ENCODE measurements at places on chromosomes 3 and 15.

DNA sequence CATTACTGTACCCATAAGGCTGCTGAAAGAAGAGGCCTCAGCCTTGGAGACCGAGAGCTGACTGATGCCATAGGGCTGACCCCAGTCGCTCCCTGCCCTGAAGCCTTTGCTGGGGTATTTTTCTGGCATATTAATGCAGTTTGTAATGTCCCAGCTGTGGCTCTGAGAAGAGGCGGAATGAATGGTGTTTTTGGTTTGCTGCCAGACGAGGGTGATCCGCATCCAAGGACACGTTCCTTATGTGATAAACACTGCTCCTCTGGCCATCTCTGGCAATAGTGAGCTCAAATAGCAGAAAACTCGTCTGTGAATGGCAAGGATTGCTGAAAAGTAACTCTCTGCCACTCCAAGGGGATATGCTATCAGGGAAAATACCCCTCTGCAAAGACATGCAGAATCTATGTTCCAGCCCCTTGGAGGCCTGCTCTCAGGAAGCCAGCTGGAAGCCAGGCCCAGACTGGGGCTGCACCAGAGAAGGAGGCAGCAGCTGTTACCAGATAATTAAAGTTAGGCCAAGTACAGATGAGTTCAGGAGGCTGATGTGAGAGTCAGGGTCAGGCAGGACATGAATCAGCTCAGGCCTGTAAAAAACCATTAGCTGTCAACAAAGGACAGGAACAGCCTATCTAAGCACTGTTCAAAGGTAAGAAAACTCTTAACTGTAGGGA lies 28.9 kb upstream of the KLHL6 start:
- DNase-seq, result no peak

DNA sequence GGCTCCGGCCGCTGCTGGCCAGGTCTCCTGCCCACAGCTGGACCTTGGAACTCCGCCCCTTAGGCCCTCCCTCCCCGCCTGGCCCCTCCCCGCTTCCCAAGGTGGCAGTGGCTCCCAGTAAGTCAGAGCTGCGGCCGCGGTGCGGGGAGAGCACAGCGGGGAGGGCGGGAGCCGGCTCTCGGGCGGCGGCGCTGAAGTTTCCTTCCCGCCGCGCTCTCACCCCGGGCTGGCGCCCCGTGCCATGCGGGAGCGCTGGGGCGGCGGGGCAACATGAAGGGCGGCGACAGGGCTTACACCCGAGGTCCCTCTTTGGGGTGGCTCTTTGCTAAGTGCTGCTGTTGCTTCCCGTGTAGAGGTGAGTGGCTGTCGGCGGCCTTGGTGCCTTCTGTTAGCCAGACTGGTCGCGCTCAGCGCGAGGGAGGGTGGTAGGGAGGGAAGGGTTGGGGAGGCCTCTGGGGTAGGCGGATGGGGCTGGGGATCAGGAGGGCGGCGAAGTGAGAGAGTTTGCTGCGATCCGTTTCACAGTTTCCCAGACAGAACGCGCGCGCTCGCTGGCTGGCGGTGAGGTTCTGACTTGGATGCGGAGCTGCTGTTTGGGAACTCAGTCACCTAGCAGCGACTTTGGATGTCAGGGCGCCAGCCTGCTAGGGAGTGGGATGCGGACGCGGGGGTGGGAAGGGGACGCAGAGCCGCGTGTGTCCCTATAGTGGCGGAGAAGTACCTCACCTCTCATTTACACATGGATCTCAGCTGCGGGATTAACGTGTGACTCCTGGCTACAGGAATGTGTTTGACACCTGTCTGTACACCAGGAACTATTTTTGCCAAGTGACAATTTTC lies 145.5 kb upstream of the UMPS start:
- DNase-seq, result peak; percentile 91

GRCh38 chr15:99057020-99057419 lies 47.9 kb upstream of the SYNM start:
- DNase-seq, result no peak

DNA sequence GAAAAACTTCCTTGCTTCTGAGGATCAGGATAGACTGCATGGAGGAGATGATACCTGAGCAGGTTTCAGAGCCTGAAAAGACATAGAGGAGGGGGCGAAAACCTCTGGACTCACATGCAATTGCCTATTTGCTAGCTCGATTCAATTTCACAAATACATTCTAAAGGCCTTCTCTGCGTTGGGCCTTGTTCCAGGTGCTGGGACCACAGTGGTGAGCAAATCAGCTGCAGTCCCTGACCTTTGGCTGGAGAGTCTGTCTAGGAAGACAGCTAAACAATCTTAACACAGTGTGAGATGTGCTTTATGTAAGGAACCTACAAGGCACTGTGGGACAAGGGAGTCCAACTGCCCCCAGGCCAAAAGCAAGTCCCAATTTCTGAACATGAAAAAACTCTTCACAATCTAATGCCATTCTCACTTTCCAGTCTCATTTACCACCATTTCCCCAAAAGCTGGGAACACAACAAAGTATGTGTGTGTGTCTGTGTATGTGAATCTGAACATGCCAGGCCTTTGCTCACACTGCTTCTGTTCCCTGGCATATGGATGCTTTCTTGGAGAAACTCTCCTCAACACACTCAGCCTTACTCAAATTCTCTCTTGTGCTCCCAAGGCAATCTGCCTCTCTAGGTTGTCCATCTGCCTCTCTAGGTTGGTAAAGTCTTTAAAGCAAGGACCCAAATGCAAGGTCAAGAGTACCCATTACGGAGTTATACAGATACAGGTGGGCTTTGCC lies 2.1 kb upstream of the PCCB start:
- DNase-seq, result no peak

DNA sequence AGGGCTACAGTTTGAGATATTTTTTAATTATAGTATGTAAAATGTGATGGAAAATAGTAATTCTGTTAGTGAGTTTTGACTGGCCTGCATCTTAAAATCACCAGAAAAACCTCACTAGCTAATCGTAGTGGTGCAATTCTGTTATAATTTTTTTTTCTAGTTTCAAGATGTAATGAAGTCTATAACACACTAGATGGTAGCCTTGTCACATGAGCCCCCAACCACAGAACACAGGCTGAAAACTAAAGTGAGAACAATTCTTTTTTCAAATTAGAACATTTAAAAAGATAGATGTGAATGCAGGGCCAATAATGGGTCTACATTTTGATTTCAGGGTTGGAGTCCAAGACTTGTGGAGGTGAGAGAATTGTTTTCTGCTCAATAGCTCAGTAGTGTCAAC lies 83.3 kb upstream of the KCNH8 start:
- no peak for DNase-seq

DNA sequence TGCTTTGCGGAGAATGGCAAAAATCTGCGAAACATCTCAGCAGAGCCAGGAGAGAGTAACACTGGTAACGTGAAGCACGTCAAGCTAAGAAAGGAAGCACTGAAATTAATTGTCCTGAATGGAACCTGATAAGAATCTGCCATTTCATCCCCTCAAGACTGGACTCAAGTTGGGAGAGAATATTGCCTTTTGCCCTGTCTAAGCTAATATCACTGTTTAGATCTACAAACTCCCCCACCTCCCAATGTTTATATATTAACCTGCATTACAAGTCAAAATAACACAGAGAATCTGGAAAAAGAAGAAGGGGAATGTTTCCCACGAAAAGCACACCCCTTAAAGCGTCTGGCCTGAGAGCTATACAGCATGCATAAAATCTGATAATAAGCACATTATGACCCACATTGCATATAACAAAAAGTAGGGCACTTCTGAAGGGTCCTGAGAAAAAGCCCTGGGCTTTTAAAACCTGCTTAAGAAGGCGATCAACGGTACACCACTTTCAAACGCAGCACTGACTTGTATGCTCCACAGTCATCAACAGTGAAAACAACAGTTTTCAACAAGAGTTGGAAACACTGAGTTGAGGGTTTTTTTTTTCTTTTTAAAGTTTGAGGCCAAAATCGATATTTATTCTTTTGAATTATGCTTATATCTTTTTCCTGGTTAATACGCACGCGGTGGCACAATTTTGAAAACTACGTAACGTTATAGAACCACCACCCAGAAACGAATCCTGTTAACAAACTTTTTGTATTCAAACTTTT lies 1.4 kb upstream of the KAT2B start:
- no peak for DNase-seq

GRCh38 chr3:131075632-131076328 lies 49.1 kb downstream of the NEK11 start:
- no peak for DNase-seq

GRCh38 chr3:180615954-180616353 lies 14.0 kb downstream of the TTC14 start:
- DNase-seq, result no peak

GRCh38 chr3:21825684-21826083 lies 74.7 kb upstream of the ZNF385D start:
- no peak for DNase-seq

DNA sequence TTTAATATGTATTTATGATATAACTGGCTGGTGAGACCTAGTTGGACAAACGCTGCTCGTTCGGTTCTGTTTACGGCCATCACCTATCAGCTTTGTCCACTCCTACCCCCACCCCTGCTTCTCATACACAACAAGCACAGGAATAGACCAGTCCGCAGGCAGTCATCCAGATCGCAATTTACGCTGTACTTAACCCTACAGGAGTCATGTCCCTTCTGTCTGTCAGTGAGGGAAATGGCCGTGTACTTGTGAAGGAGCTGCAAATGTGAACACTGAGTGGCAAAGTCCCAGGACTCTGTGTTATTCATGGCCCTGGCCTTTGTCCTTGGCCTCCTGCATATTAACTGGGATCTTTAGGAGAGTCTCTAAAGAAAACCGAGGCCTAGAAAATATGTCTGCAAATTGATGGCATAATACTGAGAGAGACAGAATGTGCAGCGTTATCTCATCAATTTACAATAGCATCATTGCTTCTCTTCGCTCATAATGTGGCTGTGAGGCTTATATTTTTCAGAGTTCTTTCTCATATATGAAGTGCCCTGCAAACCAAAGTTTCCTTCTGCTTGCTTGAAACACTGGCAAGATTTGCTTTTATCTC lies 7.2 kb upstream of the ABHD10 start:
- no peak for DNase-seq

GRCh38 chr3:37859354-37859753 lies 2.3 kb upstream of the CTDSPL start:
- no peak for DNase-seq

GRCh38 chr3:43410592-43410991 lies 124.3 kb downstream of the SNRK start:
- DNase-seq, result no peak

DNA sequence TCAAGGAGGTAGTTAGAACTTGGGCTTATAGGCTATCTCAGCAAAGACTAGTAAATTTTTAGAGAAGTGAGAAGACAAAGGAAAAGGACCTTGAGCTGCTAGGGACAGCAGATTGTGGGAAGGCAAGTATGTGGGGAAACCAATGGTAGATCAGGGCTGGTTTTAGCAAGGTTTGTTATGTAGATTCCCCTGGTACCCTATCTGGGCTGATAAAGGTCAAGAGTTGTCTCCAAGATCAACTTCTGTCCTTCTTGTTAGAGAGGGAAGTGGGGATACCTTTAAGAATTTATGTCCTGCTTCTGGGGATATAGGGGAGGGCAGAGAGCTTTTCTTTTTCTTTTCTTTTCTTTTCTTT lies 28.9 kb downstream of the KAT2B start:
- no peak for DNase-seq

DNA sequence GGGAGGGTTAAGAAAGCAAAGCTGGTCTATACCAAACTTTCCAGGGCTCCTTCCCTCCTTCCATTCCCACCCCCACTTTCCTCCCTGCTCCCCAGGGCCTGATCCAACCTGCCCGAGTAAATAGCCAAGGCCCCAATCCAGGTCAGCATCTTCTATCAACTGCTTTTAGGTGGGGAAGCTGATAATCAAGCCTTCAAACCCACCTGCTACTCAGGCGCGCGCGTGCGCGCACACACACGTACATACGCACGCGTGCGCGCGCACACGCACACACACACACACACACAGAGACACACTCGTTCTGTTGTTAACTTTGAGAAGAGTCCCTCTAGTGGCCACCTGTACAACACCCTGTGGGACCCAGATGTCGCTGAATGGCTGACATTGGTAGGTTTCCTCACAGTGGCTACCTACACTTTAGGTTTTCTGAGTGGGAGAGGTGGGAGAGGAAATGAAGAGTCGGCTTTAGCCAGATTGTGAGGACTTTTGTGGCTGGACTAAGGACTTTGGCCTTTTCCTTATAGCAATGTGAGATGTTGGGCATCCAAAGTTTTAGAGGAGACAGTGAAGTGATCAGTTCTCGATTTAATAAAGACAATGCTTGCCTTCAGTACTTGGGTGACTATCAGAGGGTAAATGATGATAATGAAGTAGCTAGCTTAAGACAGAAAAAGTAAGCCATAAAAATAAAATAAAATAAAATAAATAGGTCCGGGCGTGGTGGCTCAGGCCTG lies 179.9 kb upstream of the C2CD4B start:
- no peak for DNase-seq

DNA sequence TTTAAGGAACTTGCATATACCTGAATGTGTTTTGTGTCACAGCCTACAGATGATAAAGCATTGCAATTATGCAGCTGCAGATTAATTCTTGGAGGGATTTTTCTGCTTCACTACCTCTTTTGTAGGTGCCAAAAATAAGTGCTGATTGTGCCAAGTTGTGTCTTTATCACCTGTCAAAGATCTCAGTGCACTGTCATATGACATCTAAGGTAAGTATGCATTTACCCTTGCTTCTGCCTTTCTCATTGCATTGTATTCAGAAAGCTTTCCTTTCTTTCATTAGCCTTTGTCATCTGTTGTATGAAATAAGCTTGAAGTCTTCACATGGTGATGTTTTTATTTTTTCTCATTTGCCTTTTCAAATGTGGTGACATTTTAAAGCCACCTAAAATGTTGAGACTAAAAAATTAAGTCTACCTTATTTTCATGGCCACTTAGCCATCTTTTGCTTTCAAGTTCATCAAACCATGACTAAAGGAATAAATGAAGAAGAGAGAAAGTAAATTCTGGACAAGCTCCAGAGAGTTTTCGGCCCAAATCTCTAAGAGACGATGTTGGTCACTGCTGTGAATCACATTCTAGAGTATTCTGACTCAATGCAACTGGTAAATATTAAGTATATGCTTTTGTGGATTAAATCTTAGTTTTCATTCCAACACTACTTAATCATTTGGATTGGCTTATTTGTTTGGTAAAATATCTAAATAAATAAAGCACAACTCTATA lies 381.8 kb upstream of the EPHA3 start:
- no peak for DNase-seq

- DNase-seq, result no peak
Measured at GRCh38 chr3:106765342-106765741, 611.9 kb upstream of the CCDC54 start.

GRCh38 chr3:176663387-176663786 lies 533.9 kb downstream of the TBL1XR1 start:
- DNase-seq, result no peak

- DNase-seq, result no peak
Measured at GRCh38 chr15:79381593-79381992, 50.5 kb upstream of the MINAR1 start.

DNA sequence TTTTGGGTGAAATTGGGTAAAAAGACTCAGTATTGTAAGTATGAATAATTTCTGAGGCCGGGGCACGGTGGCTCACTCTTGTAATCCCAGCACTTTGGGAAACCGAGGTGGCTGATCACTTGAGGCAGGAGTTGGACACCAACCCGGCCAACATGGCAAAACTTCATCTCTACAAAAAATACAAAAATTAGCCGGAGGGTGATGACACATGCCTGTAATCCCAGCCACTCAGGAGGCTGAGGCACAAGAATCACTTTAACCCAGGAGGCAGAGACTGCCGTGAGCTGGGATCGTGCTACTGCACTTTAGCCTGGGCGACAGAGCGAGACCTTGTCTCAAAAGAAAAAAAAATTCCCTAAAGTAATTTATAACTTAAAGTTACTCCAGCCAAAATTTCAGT lies 162.2 kb downstream of the APBA2 start:
- no peak for DNase-seq

Data from coronary artery (tissue), 2 donors.